Left colon (tissue), 2 donors: ENCODE measurements at places on chromosomes 3 and 15. TPM values are rescaled to one million over a fixed set of nuclear protein-coding genes. Genes with fewer than 3 reads are reported as not detected.

- DNase-seq, result no peak
Measured at GRCh38 chr3:76034649-76035048, 249.3 kb upstream of the ZNF717 start.

DNA sequence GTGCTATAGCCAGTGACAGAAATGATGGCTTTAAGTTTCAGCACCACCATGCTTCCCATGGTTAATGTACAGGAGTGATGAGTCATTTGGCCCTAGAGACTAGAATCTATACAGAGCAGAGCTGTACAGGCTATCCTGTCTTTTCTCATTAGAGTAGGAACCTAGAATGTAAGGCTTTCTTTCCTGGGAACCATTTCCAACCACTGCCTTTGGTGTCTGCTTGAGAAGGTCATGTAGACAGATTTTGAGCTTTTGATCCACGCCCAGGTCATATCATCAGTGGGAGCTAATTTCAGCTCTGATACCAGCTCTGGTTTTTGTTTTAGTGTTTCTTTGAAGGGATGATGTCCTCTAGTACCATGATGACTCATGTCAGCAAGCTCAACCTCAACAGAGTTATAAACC, 543.1 kb downstream of the NTRK3 start:
- DNase-seq, result no peak

GRCh38 chr3:117898722-117899522, 1135.7 kb downstream of the IGSF11 start:
- no peak for DNase-seq

Gene TEX264
- total RNA-seq, result 67.6 TPM

GRCh38 chr3:185371306-185372074, 8.6 kb downstream of the MAP3K13 start:
- DNase-seq, result no peak
